Suppressor macrophage (primary cell): ENCODE measurements at places on chromosomes 5 and 9.
A peak's percentile ranks its signal among the peaks of the same experiment; 100 is the strongest.

- DNase-seq: no peak
Measured at GRCh38 chr9:18499062-18499461, 25.1 kb downstream of the ADAMTSL1 start.

- no peak for DNase-seq
Measured at GRCh38 chr5:153565822-153566221, 75.4 kb downstream of the GRIA1 start.

DNA sequence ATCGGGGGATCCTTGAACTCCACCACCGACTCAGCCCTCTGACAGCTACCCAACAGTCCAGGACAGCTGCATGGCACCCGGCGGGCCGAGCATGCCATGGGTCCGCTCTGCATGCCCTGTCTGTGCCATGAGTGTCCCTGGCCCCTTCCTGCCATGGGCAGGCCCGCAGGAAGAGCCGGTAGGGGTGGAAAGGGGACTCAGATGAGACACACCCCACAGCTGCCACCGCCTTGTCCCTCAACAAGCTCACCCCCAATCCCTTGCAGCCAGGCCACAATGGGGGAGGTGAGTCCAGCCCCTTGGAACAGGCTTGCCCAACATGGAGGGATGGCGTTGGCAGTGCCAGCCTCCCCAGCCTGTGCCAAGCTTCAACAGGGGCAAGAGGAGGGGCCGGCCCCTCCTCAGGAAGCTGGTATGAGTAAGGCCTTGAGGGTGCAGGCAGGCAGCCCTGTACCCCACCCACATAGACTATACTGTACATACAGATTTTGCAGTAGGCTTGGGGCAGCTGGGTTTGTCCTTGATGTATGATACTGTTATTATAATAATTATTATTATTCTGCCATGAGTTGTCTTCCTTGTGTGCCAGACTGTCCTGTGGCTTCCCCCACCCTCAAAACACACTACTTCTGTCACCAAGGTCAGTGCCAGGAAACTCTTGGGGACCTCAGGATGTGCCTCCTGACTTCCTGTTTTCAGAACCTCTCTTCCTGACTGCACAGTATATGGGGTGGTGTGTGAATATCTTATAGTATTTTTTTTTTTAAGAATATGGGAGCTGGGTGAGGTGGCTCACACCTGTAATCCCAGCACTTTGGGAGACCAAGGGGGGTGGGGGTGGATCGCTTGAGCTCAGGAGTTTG is 12.0 kb upstream of the SLC34A1 start:
- DNase-seq: peak; percentile 39

GRCh38 chr9:16100537-16101091 is 547.8 kb downstream of the CCDC171 start:
- DNase-seq: no peak

DNA sequence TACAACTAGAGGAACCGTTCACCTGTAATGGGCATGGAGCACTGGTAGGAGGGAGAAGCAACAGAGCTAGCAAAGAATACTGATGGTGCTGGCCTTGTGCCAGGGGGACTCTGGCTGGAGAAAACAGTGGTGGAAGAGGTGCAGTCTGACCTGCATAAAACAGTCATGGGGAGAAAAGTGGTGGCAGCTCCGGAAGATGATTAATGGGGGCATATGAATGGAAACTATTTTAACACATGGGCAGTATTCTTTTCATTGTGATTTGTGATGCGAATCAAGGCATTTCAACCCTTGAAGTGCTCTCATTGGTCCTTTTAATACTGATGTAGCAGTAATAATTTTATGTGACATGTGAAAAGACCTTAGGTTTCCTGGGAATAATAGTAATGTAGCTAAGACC is 219.6 kb downstream of the ADAMTS6 start:
- DNase-seq: no peak
